AG10803 (cell line): ENCODE measurements at places on chromosomes 11 and 22.

DNA sequence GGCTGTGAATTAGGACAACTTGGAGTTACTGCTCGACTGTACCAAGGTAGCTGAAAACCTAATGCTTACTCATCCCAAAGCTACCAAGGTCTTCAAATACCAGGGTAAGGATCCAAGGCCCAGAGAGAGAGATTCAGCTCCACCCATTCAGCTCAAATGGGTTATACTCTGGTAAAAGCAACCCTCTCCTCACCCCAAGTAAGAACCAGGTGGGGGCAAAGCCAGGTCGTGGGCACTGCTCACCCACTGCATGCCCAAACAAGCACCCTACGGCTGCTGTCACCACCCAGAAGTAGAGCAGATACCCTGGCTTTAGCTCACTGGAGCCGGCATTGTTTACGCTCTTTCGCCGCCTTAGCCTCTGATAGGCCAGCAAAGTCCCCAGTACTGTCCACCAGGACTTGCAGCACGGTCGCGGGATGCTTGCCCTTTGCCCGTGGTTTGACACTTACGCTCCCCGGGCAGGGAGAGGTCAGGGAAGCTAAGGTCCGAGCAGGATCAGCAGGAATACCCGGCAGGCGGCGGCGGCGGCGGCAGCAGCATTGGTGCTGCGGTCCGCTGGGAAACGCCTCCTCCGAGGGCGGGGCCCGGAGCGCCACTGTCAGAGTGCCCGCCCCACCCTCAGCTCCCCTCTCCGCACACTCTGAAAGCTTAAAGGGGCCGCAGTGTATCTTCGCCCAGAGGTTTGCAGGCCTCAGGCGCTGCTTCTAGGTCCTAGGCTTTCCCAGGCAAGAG lies 19.6 kb downstream of the CKAP5 start:
- peak; percentile 67 for DNase-seq

DNA sequence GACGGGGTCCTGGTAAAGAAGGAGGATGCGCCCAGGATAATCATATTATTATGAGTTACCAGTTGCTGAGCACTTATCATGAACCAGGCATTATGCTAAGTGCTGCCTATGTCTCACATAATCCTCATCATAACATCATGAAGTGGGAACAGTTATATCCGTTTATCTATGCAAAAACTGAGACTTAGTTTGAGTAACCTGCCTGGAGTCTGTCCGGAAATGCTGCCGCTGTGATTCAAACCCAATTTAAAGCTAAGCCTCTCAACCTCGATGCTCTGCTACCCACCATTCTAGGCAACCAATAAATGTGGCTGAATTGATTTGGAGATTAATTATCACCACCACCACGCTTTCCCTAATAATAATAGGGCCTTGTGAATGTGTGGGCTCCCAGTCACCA lies 111.5 kb upstream of the CLMP start:
- DNase-seq = no peak

- DNase-seq = no peak
These were observed 69.7 kb upstream of the RASD2 start for GRCh38 chr22:35470903-35471321.

DNA sequence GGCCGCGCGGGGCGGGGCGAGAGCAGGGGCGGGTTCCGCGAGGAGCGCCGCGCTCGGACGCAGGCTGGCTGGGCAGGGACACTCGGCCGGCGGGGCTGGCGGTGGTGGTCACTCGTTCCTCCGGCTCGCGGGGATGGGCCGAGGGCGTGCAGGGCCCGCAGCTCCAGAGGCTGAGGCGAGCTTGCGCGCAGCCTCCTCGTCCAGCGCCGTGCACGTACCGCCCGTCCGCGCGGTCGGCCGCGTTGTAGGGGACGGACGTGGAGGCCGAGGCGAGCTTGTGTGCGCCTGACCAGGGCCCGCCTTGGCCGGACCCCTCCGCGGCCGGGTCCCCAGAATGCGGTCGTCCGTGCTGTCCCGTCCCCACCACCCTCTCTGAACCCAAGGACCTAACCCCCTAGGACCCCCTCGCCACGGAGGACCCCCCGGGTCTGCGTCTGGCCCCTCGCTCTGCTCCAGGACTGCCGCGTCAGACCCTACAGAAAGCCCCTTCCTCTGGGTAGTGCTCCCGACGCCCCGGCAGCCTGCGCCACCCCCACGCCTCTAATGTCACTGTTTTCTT lies 569 bp upstream of the YPEL1 start:
- DNase-seq = no peak

DNA sequence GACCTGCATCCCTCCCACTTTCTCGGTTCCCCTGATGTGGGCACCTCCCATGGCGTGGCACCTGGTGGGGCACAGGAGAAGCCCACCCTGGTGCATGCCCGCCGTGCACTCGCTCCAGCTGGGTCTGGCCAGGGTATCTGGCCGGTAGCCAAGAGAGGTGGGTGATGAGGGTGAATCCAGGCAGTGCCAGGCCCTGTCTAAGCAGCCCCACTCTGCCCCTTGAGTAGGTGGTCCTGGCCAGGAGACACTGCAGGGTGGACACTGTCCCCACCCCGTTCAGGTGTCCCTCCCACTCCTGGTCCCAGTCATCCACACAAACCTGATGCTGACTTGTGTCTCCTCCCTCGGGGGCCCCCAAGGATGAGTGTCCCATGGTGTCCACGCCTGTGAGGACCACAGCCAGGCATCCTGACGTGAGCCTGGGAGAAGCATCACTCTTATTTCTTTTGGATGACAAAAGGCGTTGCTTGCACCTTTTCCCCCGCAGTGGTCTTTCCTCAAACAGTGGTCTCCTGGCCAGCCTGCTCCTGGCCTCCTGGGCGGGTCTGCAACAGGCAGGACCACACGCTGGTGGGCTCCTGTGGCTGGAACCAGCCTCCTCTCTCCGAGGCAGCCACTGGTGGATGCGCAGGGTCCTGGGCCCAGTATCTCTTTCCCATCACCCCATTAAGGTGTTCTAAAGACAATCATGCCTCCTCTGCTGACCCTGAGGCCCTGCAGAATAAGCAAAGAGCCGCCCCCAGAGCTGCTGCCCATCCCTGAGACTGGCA lies 922.3 kb downstream of the BRD1 start:
- DNase-seq = no peak

- peak; percentile 12 for DNase-seq
These were observed 3.2 kb upstream of the RTN4R start for GRCh38 chr22:20271114-20271994.

DNA sequence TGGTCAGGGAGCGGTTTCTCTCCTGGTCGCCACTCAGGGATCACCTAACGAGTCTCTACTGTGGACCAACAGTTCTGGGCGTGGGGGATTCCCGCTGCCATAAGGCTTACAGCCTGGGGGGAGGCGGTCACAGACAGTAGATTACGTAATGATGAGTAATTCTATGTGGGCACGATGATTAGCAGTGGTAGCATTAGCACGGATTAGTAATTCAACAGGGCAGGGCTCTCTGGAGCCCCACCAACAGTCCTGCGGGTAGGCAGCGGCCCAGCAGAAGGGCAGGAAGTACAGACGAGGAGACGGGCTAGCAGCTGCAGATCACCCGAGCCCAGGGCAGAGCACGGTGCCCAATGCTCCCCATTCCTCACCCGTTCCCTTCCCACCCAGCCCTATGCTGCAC lies 3.6 kb downstream of the SHISAL1 start:
- DNase-seq = peak; percentile 97

- DNase-seq = peak; percentile 20
These were observed 680.9 kb upstream of the ANO5 start for GRCh38 chr11:21511835-21512440.

DNA sequence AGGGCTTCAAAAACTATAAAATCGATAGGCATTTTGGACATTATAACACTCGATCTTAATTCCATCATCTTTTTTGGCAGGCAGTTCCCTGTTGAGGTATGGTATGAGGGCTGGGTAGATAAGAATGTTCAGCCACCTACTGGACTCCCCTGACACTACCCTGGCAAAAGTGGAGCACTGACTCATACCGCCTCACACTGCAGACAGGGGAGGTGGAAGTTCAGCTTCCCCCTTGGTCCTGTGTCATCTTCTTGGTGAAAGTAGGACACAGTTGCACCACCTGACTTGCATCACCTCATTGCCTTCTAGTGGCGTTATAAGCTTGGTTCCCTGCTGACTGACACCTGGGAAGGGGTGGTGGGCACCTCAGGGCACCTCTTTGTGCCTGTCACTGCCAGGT lies 30.4 kb downstream of the PAAF1 start:
- peak; percentile 23 for DNase-seq

- DNase-seq = no peak
These were observed 117.7 kb downstream of the WT1 start for GRCh38 chr11:32317643-32318042.

- DNase-seq = peak; percentile 25
These were observed 220.2 kb upstream of the SNX19 start for GRCh38 chr11:131136486-131136885.

- no peak for DNase-seq
These were observed 68.3 kb downstream of the ST3GAL4 start for GRCh38 chr11:126423743-126424142.

DNA sequence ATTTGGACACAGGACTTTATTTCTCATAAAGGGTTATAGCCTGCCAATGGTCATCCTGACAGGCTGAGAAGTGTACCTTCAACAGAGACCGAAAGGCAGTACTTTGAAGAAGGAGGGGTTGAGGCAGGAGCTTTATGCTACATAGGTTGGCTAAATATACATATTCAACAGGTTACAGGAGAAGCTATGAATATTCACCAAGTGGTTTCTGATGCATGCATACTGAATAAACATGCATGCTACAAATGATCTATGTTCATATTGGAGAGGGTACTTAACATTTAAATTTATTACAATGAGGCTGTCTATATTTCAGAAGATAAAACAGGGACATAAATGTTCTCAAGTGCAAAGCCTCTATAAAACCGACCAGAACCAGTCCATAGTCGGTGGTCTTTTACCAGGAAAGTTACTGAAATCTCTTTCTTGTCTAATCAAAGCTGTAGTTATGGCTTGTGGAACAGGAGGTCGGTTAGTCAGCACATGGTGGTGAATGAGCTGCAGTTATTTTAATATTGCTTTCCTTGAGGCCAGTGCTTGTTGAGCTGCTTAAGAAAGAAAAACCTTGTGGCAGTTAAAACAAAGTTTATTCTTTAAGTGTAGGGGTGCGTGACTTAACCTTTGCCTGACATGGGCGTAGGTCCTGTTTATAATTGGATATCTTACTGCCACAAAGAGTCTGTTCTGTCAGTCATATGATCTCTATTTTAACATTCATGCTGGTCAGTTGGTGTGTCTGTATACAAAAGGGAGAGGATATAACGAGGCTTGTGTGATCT lies 19.5 kb downstream of the CNTF start:
- no peak for DNase-seq

DNA sequence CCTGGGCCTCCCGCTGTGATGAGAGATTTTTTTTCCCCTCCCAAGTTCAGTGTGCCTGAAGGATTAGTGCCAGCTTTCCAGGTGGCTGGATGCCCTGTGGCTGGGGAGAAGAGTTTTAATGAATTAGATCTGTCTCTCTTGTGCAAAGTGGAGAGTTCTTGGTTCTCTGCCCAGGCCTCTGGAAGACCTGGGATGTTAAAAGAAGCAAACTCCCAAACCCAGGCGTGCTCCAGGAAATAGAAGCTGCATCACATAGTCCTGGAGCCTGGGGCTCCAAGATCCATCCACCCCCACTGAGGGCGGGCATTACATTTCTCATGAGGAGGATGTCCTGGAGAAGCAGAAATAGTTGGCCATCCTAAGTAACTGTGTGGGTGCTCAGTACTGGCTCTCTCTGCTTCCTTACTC lies 30.6 kb downstream of the SDHAF2 start:
- peak; percentile 83 for DNase-seq

DNA sequence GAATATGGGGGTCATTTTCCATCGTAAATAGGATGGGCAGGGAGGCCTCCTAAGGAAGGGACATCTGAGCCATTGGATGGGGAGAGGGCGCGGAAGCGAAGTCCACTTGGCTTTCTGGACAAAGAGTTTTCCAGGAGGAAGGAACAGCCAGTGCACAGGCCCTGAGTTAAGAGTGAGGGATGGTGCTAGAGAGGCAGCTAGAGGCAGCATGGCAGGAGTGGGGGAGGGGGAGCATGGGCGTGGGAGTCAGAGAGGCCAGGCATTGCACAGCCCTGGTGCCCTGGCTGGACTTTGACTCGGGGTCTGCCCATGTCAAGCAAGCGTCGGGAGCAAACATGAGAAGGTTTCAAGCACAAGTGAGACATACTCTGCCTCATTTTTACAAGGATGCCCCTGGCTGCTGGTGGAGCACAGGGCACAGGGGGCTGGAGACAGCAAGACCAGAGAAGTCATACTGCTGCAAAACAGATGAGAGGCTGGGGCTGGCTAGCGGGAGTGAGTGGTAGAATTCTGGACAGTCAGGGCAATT lies 9.0 kb downstream of the GNAZ start:
- no peak for DNase-seq

GRCh38 chr11:117992136-117992535 lies 5.9 kb downstream of the IL10RA start:
- DNase-seq = no peak

- DNase-seq = peak; percentile 34
These were observed 50.5 kb downstream of the RBX1 start for GRCh38 chr22:41001722-41002122.

- DNase-seq = peak; percentile 92
These were observed 13.0 kb downstream of the MRPL21 start for GRCh38 chr11:68890490-68891231.

GRCh38 chr11:36316049-36316448 lies 20.0 kb downstream of the PRR5L start:
- no peak for DNase-seq

GRCh38 chr11:78577495-78577894 lies 2.8 kb upstream of the NARS2 start:
- DNase-seq = no peak

DNA sequence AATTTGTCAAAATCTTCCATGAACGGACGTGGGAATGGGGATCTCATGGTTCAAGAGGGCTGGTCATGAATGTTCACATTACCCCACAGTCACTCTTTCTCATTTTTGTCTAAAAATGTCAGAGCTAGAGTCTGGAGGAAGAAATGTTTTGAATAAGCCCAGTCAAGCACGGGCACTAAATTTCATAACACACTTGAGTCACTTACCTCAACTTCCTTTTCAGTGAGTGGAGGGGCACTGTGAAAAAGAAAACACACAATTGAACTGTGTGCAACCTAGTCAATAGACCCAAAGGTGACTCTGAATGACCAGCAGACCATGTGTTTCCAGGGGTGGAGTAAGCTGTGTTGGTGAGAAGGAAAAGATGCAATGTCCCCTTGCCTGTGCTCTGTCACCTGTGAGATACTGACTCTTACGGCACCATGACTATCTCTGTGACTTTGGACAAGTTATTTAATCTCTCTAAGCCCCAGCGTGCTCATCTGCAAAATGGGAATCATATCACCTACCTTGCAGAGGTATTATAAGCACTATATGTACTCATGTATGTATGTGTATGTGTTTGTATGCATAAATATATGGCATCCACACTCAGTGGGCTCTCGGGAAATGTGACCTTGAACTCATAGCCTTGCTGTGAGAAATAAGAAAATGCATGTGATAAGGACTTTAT lies 38.2 kb upstream of the LYVE1 start:
- DNase-seq = peak; percentile 74
